ENCODE measurements at places on chromosomes 7 and 10.

DNA sequence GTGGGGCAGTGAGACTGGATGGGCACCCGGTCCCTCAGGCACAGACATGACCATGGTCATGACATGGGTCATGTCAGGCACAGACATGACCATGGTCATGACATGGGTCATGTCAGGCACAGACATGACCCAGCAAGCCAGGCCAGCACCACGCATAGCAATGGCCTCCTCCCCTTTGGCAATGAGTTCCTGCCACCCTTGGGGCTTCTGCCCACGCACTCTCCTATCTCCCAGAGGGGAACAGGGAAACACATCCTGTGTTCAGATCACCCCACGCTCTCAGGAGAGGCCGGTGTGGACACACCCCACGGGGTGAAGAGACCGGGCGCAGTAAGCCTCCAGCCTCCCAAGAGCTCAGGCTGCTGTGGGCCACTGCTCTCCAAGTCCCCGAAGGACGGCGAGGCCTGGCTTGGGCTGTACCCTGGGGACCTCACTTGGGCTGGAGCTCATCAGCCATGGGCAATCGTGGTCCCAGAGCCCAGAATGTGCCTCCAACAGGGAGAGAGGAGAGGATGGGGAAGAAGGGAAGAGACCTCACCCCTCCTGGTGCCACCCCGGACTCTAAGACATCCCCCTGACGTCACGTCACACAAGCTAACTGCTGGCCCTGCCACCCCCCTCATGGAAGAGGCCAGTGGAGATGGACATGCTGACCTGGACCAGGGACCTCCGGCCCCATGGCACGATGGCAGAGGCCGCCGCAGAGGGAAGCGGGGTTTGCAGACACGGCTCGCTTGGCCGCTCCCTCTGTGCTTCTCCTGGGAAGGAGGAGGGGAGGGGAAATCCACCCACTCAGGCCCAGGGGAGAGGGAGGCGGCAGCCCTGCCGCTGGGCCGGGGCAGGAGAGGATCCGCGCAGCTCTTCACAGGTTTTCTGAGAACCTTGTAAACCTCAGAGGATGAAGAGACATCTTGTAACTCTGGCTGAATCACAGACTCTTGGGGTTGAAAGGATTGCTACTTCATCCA is 269.6 kb downstream of the ELFN1 start:
- no peak for DNase-seq

- no peak for DNase-seq
Measured at GRCh38 chr10:85532773-85533172, 833.8 kb downstream of the GRID1 start.

DNA sequence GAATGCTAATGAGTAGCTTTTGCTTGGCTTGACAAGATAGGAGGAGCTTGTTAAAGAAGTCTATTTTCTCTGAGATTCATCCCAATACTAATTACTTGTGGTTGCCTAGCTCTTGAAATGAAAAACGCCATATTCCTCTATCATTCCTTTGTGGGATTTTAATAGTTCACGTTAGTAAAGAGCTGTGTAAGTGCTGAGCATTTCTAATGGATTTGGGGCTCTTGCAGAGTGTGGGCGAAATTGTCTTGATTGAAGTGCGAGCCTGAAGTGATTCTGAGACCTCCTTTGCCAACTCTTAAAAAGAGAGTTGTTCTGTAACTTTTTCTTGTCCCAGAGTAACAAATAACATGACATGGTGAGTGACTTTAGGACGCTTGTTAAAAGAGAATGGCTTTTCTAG is 45.2 kb downstream of the EXOC4 start:
- DNase-seq, result no peak

DNA sequence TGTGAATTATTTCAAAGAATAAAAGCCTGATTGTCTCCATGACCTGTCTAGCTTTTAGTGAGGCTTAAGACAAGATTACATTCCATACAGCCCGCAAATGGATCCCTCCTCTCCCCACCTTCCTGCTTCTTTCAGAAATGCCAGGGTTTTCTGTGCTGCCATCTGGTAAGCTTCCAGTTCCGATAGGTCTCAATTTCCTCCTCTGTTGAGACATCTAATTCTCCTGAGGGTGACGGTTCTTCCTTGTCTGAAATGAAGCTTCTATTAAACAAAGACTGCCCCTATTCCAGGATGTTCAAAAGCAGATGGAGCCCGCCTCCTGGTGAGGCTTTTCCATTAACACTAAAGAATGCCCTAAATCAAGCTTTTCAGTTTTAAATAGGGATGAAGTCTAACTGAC is 295.6 kb downstream of the PTPRN2 start:
- no peak for DNase-seq

DNA sequence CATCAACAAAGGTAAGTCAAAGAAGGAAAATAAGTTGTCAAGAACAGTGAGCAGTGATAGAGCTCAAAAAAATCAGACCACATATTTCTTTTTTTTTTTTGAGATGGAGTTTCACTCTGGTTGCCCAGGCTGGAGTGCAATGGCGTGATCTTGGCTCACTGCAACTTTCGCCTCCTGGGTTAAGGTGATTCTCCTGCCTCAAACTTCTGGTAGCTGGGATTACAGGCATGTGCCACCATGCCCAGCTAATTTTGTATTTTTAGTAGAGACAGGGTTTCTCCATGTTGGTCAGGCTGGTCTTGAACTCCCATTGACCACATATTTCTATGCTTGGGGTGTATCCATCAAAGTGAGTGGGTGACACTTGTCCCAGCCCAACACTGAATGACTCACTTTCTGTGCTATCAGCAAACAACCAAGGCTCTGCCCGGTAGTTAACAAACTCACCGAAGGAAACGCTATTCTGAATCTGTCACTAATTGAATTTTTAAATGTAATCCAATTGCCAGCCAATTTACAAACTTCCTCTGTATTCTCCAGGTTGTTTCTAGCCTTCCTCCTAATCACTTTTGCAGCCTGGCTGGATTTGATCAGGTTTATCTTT is 19.6 kb upstream of the SMNDC1 start:
- no peak for DNase-seq

- DNase-seq, result no peak
Measured at GRCh38 chr7:33650828-33651227, 254.5 kb upstream of the BMPER start.

DNA sequence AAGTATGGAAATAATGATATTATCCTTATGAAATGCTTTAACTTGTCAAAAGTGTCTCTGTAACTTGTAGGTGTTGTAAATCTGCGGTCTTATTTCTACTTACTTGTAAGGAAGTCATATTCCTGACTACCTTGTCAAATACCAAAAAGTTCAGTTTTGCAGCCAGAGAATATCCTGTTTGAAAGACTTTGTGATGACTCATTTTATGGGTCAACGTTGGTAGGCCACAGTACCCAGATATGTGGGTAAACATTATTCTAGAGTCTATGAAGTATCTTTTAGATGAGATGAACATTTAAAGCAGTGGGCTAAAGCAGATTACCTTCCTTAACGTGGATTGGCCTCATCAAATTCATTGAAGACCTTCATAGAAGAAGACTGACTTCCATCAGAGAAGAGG is 195.3 kb downstream of the PPP1R9A start:
- DNase-seq, result no peak

- DNase-seq, result no peak
Measured at GRCh38 chr7:88363249-88363648, 56.6 kb upstream of the STEAP4 start.

DNA sequence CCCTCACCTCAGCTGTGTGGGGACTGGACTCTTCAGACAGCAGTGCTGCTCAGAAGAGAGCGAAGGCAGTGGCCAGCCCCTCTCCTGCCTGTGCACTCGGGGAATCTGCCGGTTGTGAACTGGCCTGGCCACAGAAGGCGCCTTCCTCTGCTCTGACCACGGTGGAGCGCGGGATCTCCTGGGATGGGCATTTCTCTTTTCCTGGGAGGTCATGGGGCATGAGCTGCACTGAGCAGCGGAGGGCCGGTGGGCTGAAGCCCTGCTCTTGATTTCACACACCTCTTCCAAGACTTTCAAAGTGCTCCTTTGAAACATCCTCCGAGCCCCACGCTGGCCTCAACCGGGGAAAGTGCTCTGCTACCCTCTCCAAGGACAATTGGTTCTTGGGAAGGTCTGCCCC is 125.6 kb upstream of the FAM20C start:
- no peak for DNase-seq

GRCh38 chr7:114102996-114103395 is 184.2 kb upstream of the PPP1R3A start:
- no peak for DNase-seq

GRCh38 chr7:55052081-55052480 is 33.3 kb downstream of the EGFR start:
- DNase-seq, result no peak

GRCh38 chr10:82267960-82268359 is 393.0 kb downstream of the NRG3 start:
- no peak for DNase-seq

DNA sequence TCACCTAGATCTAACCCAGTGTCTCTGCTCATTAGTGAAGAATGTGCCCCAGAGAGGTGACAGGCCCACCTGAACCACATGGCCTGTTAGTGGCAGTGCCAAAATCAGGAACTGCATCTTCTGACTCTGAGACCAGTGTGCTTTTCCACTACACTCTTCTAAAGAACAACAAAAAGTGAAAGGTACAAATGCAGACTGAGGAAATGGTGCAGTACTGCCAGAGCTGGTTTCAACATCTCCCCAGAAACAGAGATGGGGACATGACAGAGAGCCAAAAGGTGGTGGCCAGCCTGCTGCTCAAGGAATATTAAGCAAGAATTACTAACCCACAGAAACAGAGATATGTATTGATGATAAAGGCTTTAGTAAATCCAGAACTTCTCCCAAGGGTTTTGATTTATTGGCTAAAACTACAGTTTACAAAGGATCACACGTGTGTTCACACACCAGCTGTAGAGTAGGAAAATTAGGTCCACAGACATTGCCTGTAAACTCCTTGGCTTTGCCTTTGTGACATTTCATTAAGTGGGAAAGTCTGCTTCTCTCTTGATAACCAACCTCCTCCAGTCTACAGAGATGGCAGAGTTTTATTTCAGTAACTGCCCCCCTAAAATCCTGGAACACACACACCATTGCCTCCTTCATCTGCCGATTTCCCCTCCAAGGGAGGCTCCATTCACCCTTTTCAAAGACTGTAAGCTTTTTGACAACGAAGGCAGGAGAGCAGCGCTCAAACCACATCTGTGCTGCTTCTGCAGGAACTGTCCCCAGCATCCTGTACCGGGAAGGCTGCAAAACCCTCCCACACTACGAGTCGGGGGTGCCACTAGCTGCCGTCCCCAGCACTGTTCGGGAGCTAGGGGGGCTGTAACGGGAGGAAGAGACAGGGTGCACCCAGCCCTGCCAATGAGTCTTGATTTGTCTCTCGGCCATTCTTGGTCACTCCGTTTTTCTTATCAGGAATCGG is 29.8 kb downstream of the GSDME start:
- no peak for DNase-seq

- DNase-seq, result no peak
Measured at GRCh38 chr10:30686708-30687107, 57.2 kb upstream of the LYZL2 start.

- DNase-seq, result no peak
Measured at GRCh38 chr10:90141791-90142190, 440.4 kb downstream of the KIF20B start.

DNA sequence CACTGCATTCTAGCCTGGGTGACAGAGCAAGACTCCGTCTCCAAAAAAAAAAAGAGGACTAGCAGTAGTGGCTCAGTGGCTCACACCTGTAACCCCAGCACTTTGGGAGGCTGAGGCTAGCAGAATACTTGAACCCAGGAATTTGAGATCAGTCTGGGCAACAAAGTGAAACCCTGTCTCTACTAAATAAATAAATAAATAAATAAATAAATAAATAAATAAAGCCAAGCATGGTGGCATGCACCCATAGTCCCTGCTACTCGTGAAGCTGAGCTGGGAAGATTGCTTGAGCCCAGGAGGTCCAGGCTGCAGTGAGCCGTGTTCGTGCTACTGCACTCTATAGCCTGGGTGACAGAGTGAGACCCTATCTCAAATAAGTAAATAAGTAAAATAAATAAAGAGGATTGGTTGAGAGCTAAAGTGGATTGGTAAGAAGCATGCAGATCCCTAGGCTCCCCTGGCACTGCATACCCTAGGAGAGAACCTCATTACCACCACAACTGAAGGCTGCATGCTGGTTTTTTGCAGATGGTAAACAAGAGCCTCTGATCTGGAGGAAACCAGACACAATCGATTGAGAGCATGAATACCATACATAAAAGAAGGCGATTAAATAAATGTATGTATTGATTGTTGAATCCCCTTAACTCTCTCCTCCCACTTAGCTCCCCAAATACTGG is 163.2 kb downstream of the REEP3 start:
- DNase-seq, result no peak

DNA sequence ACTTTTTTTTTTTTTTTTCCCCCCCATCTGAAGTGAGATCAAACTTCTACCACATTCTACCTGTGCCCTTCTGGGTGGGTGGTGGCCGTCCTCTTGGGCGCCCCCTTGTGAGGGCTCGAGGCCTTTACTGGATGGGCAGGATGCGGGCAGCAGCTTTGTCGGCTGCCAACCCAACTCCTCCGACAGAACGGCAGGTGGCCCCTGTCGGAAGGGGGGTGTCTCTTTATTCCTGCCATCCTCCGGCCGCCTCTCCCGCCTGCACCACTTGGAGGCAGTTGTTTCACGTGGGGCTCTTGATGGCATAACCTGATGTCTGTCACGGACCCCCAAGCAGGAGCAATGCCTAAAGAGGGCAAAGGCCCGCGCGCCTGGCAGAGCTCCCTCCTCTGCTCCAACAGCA is 31.0 kb downstream of the AMZ1 start:
- no peak for DNase-seq

GRCh38 chr10:30115626-30115940 is 56.2 kb upstream of the JCAD start:
- DNase-seq, result no peak

GRCh38 chr7:104936546-104936945 is 77.5 kb upstream of the KMT2E start:
- no peak for DNase-seq

DNA sequence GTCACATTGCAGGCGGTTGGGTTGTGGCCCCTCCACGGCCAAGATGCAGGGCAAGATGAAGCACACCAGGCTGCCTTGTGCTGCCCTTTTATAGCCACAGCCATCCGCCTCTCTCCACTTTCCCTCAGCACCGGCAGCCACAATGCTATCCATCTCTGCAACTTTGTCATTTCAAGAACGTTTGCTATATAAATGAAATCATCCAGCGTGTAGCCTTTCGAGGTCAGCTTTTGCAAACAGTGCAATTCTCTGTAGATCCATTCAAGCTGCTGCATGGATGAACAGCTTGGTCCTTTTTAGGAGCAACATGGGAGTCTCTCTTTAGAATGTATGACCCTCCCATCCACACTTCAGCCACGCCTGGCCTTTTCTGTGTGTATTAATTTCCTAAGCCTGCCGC is 6.4 kb upstream of the IL15RA start:
- no peak for DNase-seq

DNA sequence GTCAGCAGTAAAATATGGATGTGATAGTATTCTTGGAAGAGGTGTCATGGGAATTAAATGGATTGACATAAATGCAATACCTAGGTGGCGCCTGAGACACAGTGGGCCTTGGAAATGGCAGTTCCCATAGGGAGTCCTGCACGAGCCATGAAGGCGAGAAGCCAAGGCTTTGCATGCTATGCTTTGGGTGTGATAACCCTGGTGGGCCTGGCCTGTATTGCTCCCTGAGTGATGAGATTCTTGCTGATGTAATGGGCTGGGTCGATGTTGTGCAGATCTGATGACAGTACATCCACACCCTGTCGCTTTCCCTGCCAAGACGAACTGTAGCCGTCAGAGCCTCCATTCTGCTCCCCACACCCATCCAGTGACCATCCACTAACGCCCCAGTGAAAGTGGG is 46.4 kb downstream of the CREB5 start:
- no peak for DNase-seq

GRCh38 chr10:1745780-1746456 is 8.6 kb upstream of the ADARB2 start:
- DNase-seq, result no peak

- no peak for DNase-seq
Measured at GRCh38 chr7:130929896-130930659, 196.1 kb upstream of the KLF14 start.
